NCI-H187 treated with DMSO at 0.1 percent for 48 hours (cell line): ENCODE measurements at places on chromosomes 2 and 18.

DNA sequence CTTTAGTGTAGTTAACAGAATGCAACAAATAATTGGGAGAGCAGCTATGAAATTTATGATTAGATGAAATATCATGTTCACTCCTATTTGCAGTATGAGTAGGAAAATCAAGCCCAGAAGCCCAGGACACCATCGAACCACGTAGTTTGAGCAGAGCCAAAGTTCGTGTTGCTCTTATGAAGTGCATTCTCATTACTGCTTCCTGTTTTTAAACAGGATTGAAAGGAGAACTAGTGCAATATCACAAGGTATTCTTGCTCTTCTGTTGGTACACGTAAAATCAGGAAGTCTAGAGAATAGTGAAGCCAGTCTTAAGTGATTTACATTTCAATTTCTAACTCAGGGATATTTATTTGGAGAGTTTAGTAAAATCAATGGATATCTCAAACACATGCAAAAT, 21.1 kb downstream of the ARHGAP15 start:
- DNase-seq: no peak

DNA sequence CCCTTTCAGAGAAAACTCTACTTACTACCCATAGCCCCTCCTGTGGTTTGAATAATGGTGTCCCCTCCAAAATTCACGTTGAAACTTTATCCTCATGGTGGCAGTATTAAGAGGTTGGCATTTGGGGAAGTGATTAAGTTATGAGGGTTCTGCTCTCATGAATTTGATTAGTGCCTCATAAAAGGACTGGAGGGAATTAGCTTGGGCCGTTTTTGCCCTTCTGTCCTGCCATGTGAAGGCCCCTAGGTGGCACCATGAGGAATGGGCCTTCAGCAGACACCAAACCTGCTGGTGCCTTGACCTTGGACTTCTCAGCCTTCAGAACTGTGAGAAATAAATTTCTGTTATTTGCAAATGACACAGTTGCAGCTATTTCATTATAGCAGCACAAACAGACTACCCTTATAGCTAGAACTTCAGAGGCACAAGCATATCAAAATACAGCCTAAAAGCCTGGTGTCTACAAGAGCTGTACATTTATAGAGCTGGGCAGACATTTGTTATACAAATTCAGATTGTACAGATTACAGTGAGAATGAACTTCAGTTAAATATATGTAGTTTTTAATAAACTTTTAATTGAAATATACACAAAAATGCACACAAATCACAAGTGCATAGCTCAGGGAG, 2.6 kb upstream of the PTPN2 start:
- no peak for DNase-seq

- DNase-seq: no peak
Observed at GRCh38 chr2:27296481-27296880, 11.8 kb downstream of the UCN start.

- DNase-seq: no peak
Observed at GRCh38 chr18:10750191-10751035, 224.6 kb downstream of the NAPG start.

DNA sequence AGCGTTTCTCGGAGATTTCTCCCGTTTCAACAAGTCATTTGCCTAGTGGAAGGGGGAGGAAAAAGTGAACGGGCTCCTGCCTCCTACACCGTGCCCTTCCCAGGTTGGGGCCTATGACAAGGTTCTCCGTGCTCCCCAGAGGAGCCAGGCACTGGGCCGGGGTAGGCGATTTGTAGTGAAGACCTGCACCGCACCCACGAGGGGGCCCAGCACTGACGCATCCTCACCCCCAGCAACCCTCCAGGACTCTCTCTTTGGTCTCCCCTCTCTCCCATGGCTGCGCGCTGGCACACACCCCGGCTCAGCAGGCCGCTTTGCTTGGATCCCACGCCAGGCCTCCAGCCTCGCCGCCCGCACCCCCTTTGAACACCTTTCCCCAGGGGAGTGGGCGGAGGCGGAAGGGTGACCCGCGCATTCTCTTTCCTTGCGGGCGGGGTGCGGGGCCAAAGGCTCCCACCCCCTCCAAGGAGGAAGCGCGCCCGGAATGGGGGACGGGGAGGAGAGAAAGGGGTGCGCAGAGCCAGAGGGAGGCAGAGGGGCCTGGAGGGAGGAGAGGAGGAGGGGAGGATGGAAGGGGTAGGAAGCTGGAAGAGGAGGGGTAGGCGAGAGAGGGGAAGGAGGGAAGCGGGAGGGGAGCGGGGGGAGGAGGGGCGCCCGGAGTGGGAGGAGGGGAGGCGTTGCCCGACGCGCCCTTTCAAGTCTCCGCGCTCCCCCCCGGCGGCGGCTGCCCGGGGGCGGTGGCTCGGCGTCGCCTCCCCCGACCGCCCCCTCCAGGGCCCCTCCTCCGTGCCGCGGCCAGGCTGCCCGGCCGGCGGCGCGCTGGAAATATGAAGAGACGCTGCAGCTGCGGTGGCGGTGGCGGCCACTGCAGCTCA, at the start of gene APCDD1:
Gene APCDD1, plus strand, starts transcription at position 830 of the 875 bp plus-strand sequence. CDS start 347 bp downstream, outside the sequence.
- DNase-seq: no peak

DNA sequence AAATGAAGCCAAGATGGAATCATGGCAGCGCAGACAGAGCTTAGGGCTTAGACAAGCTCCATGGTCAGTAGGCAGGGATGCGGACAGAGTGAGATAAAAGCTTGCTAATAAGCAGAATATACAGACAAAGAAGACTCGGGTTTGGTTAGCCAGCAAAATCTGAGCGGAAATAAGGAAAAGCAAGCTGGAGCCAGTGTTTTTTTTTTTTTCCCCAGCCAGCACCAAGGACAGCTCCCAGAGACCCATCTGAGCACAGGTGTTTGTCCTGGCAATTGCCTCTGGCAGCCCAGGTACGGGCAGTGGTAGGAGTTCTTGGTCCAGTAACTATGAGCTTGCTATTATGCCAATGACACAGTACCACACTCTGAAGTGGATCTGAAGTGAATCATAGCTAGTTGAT, 187.6 kb downstream of the ADCYAP1 start:
- no peak for DNase-seq

DNA sequence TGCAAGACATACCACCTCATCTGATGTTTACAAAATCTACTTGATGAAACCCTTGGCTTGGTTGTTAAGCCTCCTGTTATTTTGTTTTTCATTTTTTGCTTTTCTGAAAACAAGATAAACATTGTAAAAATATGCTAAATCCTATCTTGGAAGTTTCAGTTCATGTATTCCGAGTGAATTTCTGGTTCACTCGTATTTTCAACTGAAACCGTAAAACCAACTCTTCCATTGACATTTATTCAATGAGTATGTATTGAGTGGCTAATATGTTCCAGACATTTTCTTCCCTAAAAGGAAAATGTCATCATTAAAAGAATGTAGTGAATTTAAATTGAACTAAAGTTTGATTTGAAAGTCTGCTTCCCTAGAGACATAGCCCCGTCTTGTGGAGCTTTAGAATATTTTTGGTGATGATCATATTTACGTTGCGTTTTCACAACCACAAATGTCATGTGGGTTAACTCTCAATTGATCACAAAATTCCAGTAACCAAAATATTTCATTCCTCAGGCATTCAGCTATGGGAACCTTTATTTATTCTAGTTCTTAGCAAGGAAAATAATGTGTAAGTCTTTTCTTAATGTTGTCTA, 204.2 kb downstream of the MBD2 start:
- DNase-seq: no peak

GRCh38 chr18:41870817-41871216, 84.2 kb upstream of the PIK3C3 start:
- no peak for DNase-seq

DNA sequence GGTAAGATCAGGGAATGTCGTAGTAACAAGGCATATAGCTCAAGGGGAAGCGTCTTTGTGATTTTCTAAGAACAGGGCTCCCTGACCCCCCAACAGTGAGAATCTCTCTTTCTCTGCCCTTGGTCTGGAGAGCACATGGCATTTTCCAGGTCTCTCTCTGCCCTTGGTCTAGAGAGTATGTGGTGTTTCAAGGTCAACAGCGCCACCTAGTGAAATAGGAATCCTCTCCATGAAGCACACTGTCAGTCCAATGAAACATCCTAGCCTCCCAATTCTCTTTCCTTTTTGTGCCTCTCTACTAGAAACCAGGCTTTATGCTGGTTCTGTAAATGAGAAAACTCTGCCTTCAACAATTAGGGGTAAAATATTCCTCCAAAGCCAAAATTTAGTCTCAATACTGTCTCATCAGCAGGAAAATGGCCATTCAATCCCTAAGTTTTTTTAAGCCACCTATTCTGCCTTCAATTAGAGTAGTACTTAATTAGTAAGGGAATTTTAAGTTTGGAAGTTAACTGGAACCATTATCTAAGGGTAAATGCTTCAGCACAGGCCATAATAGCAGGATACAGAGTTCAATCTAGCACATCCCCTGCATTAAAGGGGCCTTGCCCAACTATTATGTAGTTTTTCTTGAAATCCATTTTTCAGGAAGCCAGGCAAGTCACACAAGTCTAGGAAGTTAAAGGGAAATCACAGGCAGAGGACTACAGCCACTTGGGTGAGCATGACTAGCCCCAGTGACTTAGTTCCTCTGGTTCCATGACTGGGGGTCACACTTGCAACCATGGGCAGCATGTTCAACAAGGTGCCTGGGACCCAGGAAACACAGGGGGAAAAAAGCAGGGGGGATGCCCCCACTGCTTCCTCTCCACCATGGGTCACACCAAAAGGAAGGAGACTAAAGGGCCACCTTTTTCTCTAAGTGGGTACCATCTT, 12.4 kb downstream of the DYM start:
- no peak for DNase-seq

DNA sequence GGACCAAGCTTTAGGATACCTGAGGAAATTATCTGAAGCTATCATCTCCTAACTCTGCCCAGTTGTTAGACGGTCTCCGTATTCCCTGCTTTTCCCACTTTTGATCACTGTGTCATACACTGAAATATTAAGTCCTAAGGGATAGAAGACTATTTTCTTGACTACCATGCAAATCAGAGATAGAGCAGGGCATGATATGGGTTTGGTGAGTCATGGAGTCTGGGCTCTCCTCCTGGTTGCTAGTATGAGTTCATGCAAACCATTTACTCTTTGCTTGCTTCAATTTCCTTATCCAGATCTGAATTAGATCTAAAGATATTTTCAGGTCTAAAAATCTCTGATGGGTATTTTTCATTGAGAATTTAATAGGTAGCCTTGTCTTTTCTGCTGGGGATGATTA, 55.0 kb downstream of the EHBP1 start:
- DNase-seq: no peak

- no peak for DNase-seq
Observed at GRCh38 chr18:1392046-1392445, 487.4 kb downstream of the ADCYAP1 start.

GRCh38 chr2:12119841-12120240, 373.4 kb downstream of the LPIN1 start:
- DNase-seq: no peak

GRCh38 chr2:238700506-238701340, 147.2 kb upstream of the TWIST2 start:
- DNase-seq: no peak

- no peak for DNase-seq
Observed at GRCh38 chr2:12083713-12084419, 337.4 kb downstream of the LPIN1 start.

- no peak for DNase-seq
Observed at GRCh38 chr2:119463136-119463535, 31.5 kb downstream of the TMEM37 start.

GRCh38 chr18:25880441-25880840, 210.0 kb downstream of the SS18 start:
- no peak for DNase-seq
